MG63 (cell line): ENCODE measurements at places on chromosomes 1 and 21. TPM values are rescaled to one million over a fixed set of nuclear protein-coding genes. Genes with fewer than 3 reads are reported as not detected.

- no peak for DNase-seq
These were observed 10.2 kb upstream of the PRDX1 start for GRCh38 chr1:45531873-45532272.

DNA sequence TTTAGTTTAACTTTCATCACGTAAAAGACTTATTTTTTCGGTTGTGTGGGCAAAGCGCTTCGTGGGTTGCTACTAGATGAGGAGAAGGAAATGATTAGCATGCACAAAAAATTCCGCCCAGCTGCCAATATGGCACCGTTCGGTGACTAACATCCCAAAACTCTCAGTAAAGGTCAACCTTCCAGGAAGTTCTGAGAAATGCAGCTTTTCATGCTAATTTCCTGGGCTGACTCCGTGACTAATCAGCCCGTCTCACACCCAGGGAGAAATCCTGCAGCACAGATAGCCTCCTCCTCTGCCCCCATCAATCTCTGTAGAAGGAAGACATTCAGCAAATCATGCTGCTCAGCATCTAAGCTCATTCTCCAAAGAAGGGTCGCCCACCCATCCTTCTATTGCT is 34.1 kb downstream of the TMCO4 start:
- DNase-seq, result peak; percentile 86

- DNase-seq, result no peak
These were observed 46.6 kb downstream of the TENT5C start for GRCh38 chr1:117652421-117652820.

DNA sequence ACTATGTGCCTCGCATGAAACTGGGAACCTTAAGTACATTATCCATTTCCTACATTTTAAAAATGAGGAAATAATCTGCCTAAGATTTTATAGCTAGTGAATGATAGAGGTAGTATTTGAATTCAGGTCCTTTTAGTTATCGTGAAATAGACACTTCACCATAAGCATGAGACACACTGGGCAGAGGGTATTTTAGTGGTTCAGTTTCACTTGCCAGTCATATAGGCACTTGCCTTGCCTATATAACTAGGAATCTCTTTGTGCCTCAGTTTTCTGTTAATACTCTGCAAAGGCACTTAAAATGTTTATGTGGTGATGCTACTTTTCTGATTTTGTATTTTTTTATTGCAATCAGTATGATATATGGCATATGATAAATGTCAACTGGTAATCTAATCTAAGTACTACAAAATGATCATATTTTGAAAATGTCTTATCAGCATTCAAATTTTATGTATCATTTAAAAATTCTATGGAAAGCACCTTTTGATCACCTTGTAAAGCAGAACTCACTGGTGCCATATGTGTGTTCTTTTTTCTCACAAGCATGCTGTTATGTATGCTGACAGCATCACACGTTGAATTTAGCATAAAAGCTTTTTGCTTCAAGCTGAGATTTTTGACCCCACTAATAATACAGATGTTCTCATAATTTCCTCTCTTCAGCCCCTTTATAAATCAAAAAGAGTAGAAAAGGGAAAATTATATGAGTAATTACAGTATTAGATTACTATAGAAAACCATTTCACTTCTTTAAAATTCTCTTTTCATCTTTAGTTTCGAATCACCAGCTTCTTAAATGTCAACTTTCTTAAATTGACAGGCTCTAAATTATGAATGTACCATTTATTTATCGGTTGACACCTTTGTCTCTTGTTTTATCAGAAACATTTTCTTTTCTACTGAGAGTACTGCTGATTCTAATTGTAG is 52.6 kb downstream of the RPS6KC1 start:
- no peak for DNase-seq

- no peak for DNase-seq
These were observed 785.8 kb upstream of the ADGRL4 start for GRCh38 chr1:79792219-79792930.

DNA sequence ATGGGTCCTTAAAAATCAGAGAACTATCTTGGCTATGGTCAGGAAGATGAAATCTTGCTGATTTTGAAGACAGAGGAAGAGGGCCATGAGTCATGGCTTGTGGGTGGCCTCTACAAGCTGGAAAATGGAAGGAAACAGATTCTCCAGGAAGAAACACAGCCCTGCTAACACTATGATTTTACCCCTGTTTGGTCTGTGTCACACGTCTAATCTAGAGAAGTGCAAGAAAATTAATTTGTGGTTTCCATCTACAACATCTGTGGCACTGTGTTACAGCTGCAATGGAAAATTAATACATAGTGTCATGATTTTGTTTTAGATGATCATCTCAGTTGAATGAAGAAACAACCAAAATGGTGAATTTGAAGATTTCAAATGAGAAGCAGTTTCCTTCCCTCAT is 288.7 kb upstream of the NRIP1 start:
- no peak for DNase-seq

GRCh38 chr1:92346866-92347640 is 48.2 kb downstream of the RPAP2 start:
- no peak for DNase-seq

GRCh38 chr1:162587347-162587746 is 25.8 kb downstream of the UAP1 start:
- no peak for DNase-seq

- no peak for DNase-seq
These were observed 24.5 kb downstream of the PLEKHM2 start for GRCh38 chr1:15708486-15709137.

DNA sequence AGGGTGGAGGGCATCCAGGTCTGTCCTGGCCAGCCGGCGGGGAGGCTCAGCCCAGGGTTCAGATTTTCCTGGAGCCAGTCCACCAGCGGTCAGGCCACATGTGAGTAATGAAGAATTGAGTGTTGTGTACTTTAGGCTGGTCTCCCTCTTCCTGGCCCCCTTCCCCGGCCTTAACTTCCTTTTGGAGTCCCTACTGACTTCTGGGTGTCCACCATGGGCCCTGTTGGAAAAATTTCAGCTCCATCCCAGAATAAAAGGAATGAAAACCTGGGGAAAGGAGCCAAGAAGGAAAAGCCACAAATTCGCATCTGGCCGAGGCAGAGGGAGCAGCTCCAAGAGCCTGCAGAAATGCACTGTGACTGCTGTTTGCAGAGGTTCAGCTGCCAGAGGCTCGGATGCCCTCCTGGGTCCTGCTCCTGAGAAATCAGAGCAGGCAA is 35.5 kb upstream of the HHAT start:
- DNase-seq, result peak; percentile 95

DNA sequence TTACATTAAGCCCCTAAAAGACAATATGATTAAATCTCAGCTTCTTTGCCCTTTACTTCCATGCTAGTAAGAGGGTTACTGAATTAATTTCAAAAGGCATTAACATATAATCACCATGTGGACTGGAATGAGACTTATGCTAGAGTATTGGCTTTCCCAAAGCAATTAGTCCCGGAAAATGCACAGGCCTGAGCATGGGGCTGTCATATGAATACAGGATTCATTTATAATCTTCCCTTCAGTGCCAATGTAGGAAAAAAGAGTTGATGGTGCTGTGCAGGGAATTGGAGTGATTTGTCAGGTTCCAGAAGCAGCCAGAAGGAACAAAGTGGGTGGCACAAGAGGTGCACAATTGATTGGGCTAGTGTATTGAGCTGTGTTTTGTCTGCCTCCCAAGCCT is 199.0 kb upstream of the L1TD1 start:
- DNase-seq, result no peak

DNA sequence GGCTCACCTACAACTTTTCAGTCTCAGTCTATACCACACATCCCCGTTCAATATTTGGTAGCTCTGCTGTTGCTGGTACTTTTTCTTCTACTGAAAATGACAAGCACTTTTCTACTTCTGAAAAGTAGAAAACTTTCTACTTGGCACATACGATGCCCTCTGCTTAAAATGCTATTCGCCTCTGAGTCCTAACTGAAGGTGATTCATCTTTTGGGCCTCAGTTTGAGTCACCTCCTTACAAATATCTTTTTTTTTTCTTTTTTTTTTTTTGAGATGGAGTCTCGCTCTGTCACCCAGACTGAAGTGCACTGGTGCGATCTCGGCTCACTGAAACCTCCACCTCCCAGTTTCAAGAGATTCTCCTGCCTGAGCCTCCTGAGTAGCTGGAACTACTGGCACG is 136.0 kb upstream of the CYYR1 start:
- DNase-seq, result no peak

DNA sequence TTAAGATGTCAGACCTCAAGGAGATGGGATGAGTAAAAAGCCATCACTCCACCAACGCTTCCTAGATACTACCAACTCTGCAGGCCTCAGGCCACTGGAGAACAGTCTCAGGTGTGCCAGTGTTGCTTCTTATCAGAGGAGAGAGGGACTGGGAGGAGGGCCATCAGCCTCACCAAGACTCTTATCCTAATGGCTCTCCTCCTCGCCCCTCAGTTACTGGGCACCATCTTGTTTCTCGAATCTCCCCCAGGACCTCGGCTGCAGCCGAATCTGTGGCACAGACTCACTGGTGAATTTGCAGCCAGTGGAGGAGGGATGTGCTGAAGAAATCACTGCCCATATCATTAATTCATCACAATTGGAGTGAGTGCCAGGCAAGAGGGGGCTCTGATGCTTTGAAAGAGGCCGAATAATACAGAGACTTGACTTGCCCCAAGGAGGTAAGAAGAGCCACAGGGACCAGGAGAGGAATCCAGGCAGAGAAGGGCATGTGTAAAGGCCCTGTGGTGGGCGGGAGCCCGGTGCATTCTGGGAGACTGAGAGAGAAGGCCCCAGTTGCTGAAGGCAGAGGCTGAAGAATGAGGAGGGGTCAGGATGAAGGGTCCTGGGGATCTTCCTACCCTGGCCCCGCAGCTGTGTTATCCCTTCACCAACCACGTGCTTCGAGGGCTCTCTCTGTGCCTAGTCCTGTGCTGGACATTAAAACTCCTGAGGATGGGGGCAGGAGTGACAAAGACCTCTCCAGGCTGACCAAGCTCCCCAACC is 129.8 kb downstream of the PTPRU start:
- no peak for DNase-seq

DNA sequence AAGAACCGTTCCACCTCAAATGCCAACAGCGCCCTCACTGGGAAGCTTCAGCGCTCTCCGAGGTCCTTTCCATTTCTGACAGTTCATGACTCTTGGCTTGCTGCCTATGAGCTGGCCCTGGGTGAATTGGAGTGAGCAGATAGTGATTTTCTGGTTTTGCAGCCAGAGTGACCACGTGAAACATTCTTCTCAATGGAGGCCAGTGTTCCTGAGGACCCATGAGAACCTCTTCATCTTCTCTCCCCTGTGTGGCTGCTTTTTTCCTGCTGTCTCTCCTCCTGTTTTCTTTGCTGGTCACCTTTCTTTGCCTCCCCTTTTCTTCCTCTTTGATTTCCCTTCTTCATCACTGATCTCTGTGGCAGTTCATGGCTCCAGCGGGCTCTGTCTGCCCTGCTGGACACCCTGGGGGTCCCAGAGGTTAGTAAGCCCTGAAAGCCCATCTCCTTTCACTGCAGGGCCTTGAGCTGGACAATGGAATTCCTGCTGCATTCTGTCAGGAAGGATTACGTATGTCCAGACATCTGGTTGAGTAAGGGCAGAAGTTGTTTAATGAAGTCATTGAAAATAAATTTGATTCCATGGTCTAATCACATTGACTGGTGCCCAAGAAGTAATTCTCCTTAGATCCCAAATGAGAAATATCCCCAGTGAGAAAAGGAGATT is 29.9 kb downstream of the VASH2 start:
- DNase-seq, result peak; percentile 14

DNA sequence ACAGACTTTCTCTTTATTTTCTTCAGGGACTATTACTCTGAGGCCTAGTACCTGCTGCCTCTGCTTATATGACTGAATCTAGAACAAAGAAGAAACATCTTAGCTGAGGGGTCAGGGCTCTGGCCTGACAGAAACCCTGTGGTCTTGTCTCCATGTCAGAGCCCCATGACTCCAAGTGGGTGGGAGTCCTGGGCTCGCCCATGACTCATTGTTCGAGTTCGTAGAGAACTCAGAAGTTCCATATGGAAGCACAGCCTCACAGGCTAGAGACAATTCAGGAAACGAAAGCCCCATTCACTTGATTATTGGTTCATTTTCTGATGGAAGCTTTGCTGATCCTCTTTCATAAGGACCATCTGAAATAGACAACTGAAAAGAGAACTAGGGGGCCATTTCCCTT is 73.2 kb downstream of the CD58 start:
- no peak for DNase-seq

GRCh38 chr1:164670786-164671185 is 111.8 kb downstream of the PBX1 start:
- no peak for DNase-seq

- DNase-seq, result no peak
These were observed 72.3 kb upstream of the ARTN start for GRCh38 chr1:43861337-43861736.

DNA sequence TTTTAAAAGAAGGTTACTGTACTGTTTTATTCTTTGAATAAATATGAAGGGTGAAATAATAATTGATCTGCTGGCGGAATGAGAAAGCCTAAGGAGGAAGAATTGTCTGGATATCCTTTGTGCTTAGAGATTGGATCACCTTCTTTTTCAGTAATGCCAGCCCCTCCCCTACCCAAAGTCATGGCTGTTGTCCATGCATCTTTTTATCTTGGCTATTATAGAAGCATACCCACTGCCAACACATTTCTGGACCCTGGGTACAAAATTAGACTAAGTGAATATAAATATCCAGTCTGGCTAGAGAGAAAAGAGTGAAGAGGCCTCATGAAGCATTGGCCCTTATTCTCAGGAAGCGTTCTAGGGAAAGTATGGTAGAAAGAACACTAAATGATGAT is 28.1 kb downstream of the AK4 start:
- no peak for DNase-seq

DNA sequence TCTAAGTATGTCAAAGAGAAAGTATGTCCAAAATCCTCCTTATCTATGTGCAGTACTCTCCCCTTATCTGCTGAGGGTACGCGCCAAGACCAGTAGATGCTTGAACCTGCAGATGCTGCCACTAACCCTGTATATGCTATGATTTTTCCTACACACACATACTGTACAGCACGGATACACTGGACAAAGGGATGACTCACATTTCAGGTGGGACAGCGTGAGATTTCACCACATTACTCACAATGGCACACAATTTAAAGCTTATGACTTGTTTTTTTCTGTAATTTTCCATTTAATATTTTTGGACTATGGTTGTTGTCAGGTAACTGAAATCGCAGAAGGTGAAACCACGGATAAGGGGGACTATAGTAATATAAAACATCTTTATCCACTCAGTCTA is 4.1 kb downstream of the ORC1 start:
- DNase-seq, result no peak

DNA sequence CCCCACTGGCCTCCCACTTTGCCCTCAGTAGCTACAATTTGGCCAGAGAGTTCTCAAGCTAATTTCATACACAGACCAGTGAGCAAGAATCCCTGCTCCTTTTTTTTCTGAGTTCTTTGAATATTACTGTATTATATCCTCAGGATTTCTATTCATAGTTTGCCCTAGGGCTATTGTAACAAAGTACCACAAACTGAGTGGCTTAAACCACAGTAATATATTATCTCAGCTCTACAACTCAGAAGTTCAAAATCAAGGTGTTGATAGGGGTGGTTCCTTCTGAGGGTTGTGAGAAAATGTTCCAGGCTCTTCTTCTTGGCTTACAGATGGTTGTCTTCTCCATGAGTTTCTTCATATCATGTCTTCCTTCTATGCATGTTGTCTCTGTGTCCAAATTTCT is 289.4 kb upstream of the ESRRG start:
- no peak for DNase-seq

Gene FALEC
- total RNA-seq, result not detected in 2 replicates

Gene KCNJ9
- total RNA-seq, result not detected in 2 replicates

Gene DLGAP3
- total RNA-seq, result not detected in 2 replicates

Gene KANK4
- not detected in 2 replicates for total RNA-seq

Gene PRDX6
- 170 and 232 TPM in 2 replicates for total RNA-seq

Gene AMY1A
- not detected in 2 replicates for total RNA-seq

Gene EPHA2
- 68.4 and 80.5 TPM in 2 replicates for total RNA-seq

Gene C8A
- not detected in 2 replicates for total RNA-seq

Gene HPDL
- 3.2 and 7.1 TPM in 2 replicates for total RNA-seq

Gene TCP10L
- total RNA-seq, result 0.69 TPM in 1 of 2 replicates, not detected in the other
